Left lung (tissue), 14 donors: ENCODE measurements at places on chromosomes 13 and 19. TPM values are rescaled to one million over a fixed set of nuclear protein-coding genes. Genes with fewer than 3 reads are reported as not detected.

DNA sequence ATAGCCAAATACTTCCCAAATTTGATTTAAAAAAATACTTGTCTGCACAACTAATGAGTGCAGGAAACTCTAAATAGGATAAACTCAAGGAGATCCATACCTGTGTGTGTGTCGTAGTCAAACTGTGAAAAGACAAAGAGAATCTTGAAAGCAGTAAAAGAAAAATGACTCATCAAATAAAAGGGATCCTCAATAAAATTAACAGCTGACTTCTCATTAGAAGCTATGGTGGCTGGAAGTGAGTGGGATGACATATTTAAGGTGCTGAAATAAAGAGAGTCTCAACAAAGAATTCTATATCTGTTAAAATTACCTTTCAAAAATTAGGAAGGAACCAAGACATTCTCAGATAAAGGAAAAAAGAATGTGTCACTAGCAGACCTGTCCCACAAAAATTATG, 13.7 kb downstream of the RNASEH2B start:
- no peak for DNase-seq

GRCh38 chr19:8512115-8512967, 1.6 kb downstream of the ZNF414 start:
- no peak for DNase-seq

DNA sequence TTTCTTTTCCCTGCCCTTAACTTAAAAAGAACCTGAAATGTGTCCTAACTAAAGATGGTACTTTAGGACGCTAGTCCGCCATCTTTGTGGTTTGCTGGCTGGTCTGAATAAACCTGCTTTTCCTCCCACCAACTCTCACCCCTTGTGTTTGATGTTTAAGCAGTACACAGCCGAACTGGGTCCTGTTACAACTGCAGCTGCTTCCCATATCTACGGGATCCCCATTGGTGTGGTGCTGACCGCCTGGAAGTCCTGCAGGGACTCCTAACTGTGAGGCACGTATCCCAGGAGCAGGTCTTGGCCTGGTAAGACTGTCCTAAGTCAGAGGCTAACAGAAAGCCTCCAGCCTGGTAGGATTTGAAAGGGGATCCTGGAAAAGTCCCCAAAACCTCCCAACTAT, 40.9 kb upstream of the VSTM2B start:
- no peak for DNase-seq

- DNase-seq: peak; percentile 39
These were observed 4.1 kb downstream of the ATP8A2 start for GRCh38 chr13:25375727-25376358.

DNA sequence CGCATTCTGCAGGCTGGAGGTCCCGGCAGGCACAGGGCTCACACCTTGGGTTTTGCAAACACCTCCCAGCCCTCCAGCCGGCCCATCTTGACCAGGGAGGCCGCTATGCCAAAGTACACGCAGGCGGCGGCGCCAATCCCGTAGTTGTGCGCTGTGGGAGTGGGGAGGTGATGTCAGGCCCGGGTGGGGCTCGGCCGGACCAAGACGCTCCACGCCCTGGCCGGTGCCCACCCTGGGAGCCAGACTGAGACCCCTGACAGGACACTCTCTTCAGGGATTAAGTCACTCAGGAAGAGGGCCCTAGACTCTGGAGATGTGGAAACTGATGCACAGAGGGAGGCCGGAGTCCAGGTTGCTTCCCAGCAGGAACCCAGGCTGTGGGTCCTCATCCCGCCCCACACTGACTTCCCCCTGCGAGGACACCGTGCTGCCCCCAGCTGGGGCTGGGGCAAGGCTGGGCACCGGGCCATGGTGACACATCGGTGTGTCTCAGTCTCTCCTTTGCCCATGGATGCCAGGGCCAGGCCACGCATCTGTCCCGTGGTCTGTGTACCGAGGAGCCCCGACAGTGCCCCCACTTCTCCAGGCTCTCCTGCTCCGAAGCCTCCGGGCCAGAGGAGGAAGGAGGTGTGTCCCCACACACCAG, 8.8 kb downstream of the NDUFA11 start:
- DNase-seq: no peak

GRCh38 chr13:87128036-87128435, 543.1 kb upstream of the SLITRK5 start:
- DNase-seq: no peak

DNA sequence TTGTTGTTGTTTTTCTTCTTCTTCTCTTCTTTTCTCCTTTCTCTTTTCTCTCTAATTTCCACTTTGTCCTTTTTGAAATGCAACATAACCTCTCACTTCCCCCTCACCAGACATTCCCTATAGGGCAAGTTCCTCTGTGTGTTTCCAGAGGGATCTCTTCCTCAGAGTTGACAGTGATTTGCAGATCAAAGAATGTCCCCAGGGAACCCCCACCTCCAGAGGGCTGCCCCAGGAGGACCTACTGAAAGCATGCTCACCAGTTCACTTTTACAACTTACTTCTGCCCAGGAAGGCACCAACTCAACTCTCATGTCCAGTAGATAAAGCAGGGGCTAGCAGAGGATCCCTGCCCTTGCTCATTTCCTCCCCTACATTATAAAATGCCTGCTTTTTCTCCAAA, 1648.0 kb downstream of the PCDH9 start:
- no peak for DNase-seq

DNA sequence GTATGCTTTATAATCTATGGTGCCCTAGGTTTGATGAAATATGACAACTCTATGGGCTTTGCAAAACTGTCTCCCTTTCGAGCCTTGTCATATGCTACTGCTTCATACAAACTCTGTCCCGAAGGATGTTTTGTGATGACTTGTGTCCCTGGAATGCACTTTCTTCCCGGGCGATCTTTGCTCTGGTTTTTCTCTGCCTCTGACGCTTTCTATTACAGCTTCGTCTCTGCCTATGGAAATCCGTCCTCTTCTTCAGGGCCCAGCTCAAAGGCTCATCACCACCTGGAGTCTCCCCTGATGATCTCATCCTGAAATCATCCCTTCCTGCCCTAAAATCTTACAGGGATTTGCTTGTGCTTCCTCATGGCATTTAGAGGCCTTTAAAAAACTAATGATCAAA, 191.5 kb upstream of the KL start:
- DNase-seq: no peak

- peak; percentile 10 for DNase-seq
These were observed 1.9 kb downstream of the PPP1R12C start for GRCh38 chr19:55115446-55116065.

DNA sequence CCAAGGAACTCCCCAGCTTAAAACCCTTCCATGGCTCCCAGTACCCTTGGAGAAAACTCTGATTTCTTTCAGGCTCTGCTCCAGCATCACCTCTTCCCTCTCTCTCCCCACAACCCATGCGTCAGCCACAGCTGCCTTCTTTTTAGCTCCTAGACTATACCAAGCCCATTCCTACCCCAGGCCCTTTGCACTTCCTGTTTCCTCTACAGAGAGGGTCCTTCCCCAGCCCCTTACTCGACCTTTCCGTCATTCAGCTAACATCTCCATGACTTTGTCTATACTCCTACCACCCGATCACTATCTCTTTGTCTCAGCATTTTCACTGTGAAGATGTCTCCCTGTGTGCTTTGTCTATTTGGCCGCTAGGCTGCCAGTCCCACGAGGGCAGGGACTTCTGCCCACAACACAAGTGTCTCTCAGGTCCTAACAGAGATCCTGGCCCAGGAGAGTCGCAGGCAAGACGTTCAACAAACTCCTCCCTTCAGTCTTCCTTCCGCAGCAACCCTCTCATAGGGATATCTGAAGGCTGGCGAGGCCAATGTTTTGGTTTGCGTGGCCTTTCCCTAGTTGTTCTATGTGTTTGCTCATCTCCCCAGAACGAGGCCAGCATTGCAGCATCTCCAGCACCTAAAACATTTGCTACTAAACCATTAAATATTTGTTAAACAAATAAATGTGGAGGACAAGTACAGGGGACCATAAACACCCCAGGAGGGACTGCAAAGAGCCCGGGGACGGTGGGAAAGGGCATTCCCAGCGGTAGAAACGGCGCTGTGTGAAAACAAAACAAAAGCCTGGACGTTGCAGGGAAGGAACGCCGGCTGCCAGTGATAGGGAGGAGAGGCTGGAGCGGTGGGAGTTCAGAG, 816 bp downstream of the CCNP start:
- no peak for DNase-seq

GRCh38 chr19:16945762-16946465, 57.1 kb downstream of the F2RL3 start:
- DNase-seq: no peak

DNA sequence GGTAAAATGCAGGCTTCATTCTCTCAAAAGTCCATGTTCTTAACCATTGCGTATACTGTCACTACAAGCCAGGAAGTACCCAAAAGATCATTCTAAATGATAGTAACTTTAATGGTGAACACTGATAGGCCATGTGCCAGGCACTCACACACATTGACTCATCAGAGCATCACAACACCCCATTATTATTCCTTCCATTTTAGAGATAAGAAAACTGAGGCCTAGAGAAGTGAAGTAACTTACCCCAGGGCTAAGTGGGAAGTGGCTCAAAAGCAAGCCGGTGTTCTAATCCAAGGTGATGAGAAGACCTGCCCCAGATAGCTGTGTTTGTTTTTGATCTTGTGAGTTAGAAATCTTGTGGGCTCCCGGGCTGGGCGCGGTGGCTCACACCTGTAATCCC, 1.4 kb upstream of the PHLDB3 start:
- DNase-seq: no peak

DNA sequence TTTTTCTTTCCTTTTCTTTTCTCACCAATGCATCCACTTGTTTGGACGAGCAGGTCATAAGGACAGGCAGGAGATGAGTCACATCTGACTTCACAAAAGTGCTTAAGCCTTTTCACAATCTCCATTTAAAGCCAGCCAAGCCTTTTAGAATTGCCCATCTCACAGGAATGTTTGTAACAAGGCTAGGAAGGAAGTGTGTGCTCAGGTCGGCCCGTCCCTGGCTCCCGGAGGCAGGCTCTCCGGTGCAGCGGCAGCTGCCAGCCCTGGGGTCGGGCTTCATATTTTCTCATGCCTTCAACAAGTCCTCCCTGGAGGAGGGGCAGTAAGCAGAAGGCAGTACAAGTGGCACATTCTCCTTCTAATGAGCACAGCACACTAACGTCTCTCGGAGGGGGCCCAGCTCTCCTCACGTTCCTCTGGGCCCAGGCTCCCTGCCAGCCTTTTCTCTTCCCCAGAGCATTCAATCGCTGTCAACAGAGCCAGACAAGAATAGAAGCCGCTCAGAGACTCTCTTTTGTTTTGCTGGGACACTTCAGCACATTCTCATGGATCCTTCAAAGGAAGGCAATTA, 180.5 kb downstream of the COL4A1 start:
- no peak for DNase-seq

DNA sequence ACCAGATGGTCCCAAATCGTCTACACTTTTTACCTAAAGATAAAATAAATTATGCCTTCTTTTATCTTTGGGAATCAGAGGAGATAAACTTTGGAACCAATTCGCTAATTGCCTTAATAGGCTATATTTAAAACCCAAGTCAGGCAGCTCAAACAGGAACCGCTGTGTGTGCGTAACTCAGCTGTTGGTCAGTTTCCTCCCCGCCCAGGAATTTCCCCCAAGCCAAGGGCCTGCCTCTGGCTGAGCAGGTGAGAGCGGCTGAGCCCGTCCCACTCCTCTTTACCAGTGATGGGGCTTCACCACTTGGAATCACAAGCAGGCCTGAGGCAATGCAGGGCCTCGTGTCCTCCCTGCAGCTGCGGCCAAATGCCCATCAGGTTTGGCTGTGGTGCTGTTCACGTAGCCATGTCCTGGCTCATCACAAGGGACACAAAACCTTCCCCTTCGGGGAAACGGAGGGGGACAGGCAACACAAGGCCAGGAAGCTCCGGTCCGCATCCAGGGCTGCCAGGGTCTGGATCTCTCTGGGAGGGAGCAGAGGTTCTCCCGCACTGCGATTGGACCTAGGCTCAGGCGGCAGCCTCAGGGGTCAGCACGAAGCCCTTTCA, 503 bp upstream of the SLC7A9 start:
- DNase-seq: no peak

DNA sequence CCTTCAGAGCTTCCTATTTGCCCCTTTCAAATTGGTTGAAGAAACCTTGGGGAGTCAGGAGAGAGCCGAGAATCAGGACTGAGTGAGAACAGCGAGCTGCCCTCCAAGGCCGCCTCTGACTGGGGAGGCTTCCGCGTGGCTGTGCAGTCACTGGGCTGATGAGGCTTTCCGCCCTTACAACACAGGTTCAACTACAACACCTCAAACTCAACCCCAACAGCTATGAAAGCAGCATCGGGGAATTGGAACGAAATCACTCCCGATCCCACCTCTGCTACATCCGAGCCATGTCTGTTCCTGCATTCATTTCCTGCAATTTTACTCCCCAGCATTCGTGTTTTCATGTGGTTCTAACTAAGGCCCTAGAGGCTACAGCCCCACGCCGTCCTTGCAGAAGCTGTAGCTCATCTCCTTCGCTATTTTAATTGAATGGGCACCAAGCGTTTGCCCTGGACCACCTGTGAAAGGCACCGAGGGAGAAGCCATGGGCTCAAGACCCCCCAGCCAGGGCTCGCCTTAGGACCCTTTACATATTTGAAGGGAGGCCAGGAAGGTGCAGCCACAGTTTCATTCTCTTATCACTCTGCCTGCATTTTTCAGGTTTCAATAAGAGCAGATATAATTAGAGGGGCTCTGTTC, 12.3 kb upstream of the RASA3 start:
- DNase-seq: no peak

GRCh38 chr19:41887711-41888382, 4.9 kb downstream of the ARHGEF1 start:
- peak; percentile 92 for DNase-seq

DNA sequence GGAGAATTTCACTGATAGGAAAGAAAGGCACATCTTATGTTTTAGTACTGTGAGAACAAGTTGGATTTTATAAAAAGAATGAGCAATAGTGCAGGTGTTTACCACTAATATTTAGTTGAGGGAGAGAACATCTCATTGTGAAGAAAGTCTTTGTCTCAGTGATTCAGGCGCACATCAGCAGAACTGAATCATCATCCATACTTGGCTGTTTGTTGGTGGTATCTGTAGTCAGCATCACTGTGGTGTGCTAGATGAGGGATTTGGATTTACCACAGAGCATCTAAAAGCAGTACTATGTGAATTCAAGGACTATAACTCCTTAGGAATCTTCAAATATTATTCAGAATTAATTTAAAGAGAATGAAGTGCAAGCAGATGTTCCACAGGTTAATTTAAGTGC, 1380.5 kb upstream of the ATXN8OS start:
- DNase-seq: no peak

ARHGAP45 gene
- polyA plus RNA-seq: 10.2 TPM

MIA gene
- 3.8 TPM for polyA plus RNA-seq

ZNF468 gene
- polyA plus RNA-seq: 34.5 TPM

CEACAM1 gene
- 7.7 TPM for polyA plus RNA-seq

COG3 gene
- 37.7 TPM for polyA plus RNA-seq

ZNF530 gene
- 5.8 TPM for polyA plus RNA-seq

RAB20 gene
- polyA plus RNA-seq: 20.4 TPM

KLK12 gene
- polyA plus RNA-seq: 0.87 TPM

ONECUT3 gene
- 0.08 TPM for polyA plus RNA-seq

ZNF135 gene
- 29.9 TPM for polyA plus RNA-seq

LYPD5 gene
- 0.44 TPM for polyA plus RNA-seq

ZNF69 gene
- polyA plus RNA-seq: 16.4 TPM

RNF17 gene
- not detected for polyA plus RNA-seq

KLK10 gene
- polyA plus RNA-seq: 0.74 TPM

OLFM2 gene
- 26.6 TPM for polyA plus RNA-seq

SULT2A1 gene
- 0.15 TPM for polyA plus RNA-seq
